Keratinocyte (primary cell): ENCODE measurements at places on chromosomes 12 and 14.

DNA sequence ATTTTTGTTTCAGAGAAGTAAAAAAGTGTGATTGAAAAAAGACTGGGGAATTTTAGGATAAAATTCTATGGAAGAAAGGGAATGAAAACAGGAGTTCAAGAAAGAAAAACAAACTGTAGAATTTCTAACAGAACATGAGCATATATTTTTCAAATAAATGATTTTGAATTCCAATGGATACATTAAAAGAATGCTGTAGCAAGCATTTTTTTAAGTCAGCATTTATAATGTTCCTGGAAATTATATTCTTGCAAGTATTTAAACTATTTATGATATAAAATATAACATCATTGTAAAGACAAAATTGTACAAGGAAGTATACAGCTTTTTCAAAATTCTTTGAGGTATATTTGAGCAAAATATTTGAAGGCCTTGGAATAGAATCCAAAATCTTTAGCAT, 450.7 kb downstream of the AEBP2 start:
- no peaks in the 10 kb centered on the region for H3K36me3 ChIP-seq
- no peak for DNase-seq
- no peak overlapping the region for H3K4me3 ChIP-seq
- H3K27me3 ChIP-seq = no peaks in the 10 kb centered on the region

- H3K4me3 ChIP-seq = no peak overlapping the region
- DNase-seq = no peak
- H3K4me1 ChIP-seq = no peaks in the 10 kb centered on the region
- no peaks in the 10 kb centered on the region for H3K36me3 ChIP-seq
Observed at GRCh38 chr12:130704606-130705005, 11.5 kb downstream of the RIMBP2 start.

- H3K27me3 ChIP-seq = no peaks in the 10 kb centered on the region
- H3K4me1 ChIP-seq = peaks cover 4% of the 10 kb centered on the region
- H3K27ac ChIP-seq = no peak overlapping the region
- no peak for DNase-seq
Observed at GRCh38 chr14:64963611-64964010, 8.5 kb downstream of the RAB15 start.

GRCh38 chr12:98954506-98954905, 309.4 kb downstream of the APAF1 start:
- H3K4me3 ChIP-seq = no peak overlapping the region
- no peak overlapping the region for H3K27ac ChIP-seq
- no peak for DNase-seq
- H3K36me3 ChIP-seq = no peaks in the 10 kb centered on the region
- H3K4me1 ChIP-seq = no peaks in the 10 kb centered on the region

GRCh38 chr14:51395361-51395849, 155.4 kb downstream of the TMX1 start:
- no peaks in the 10 kb centered on the region for H3K36me3 ChIP-seq
- H3K4me3 ChIP-seq = peak overlapping the region; percentile 9
- peaks cover 60% of the 10 kb centered on the region for H3K4me1 ChIP-seq
- no peaks in the 10 kb centered on the region for H3K27me3 ChIP-seq

- no peaks in the 10 kb centered on the region for H3K36me3 ChIP-seq
- H3K27ac ChIP-seq = no peak overlapping the region
- no peak for DNase-seq
- H3K4me3 ChIP-seq = no peak overlapping the region
Observed at GRCh38 chr12:25197608-25198007, 2.6 kb downstream of the ETFRF1 start.

GRCh38 chr14:75343911-75344310, 65.3 kb downstream of the FOS start:
- no peak overlapping the region for H3K4me3 ChIP-seq
- peaks cover 16% of the 10 kb centered on the region for H3K27me3 ChIP-seq
- no peak for DNase-seq
- H3K4me1 ChIP-seq = no peaks in the 10 kb centered on the region

DNA sequence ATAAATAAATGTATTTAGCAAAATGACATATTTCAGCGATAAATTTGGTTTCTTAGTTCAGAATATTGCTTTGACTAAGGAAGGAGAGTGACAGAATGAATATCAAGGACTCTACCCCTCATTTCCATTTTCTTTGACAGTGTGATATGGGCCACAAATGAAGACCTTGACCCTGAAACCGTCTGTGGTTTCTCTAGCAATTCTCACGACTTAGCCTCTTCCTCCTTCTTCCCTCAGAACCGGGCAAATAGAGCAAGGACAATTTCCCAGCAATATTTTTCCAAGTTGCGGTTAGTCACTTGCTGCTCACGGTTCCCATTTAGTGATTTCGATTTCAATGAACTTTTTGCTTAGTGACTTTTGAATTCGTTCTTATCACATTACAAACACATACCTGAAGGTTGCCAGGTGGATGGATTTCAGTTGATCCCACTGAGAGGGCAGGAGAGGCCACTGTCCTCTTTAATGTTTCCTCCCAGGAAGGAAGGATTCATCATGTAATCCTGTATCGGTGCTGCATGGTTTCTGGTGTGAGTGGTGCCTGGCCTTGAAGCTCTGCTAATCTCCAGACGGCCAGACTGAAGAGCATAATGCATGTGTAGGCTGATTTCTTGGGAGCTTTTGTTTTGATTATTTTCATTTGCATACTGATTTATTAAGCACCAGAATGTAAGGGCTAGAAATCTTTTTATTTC, 77.6 kb downstream of the CHST11 start:
- no peak overlapping the region for H3K27ac ChIP-seq
- DNase-seq = no peak
- no peaks in the 10 kb centered on the region for H3K27me3 ChIP-seq
- no peaks in the 10 kb centered on the region for H3K36me3 ChIP-seq

GRCh38 chr12:62762645-62763044, 172.3 kb downstream of the PPM1H start:
- H3K4me1 ChIP-seq = peaks cover 3% of the 10 kb centered on the region
- no peak overlapping the region for H3K27ac ChIP-seq
- H3K4me3 ChIP-seq = no peak overlapping the region
- no peak for DNase-seq
- no peaks in the 10 kb centered on the region for H3K27me3 ChIP-seq

DNA sequence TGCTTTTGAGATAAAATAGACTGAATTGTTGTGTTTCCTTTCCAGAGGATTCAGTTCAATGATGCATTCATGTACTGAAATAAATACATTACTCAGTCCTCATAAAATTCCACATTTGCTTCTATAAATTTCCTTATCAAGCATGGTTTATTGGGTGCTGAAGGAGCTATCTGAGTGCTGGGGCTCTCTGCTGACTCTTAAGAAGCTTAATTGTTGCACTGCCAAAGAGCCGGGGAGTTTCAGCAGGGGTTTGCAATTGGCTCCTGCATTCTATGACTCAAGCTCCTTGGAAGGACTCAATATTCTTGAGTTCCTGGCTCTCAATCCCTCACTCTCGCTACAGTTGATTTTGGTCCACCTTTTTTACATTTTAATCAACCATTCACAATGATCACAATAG, 69.8 kb upstream of the PYGL start:
- H3K36me3 ChIP-seq = no peaks in the 10 kb centered on the region
- no peak for DNase-seq
- H3K4me3 ChIP-seq = no peak overlapping the region
- no peaks in the 10 kb centered on the region for H3K4me1 ChIP-seq
- H3K27ac ChIP-seq = no peak overlapping the region

DNA sequence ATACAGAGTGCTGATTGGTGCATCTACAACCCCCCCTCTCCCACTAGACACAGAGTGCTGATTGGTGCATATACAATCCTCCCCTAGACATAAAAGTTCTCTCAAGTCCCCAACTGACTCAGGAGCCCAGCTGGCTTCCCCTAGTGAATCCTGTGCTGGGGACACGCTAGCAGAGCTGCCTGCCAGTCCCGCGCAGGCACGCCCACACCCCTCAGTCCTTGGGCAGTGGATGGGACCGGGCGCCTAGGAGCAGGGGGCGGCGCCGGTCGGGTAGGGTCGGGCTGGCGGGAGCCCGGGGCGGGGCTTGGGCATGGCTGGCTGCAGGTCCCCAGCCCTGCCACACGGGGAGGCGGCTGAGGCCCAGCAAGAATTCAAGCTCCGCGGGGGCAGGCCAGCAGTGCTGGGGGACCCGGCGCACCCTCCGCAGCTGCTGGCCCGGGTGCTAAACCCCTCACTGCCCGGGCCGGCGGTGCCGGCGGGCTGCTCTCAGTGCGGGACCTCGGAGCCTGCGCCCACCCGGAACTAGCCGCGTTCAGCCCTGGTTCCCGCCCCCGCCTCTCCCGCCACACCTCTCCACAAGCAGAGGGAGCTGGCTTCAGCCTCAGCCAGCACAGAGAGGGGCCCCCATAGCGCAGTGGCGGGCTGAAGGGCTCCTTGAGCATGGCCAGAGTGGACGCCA, 64.3 kb upstream of the DDHD1 start:
- H3K27ac ChIP-seq = no peak overlapping the region
- peaks cover 2% of the 10 kb centered on the region for H3K4me1 ChIP-seq
- no peaks in the 10 kb centered on the region for H3K27me3 ChIP-seq
- H3K36me3 ChIP-seq = no peaks in the 10 kb centered on the region

DNA sequence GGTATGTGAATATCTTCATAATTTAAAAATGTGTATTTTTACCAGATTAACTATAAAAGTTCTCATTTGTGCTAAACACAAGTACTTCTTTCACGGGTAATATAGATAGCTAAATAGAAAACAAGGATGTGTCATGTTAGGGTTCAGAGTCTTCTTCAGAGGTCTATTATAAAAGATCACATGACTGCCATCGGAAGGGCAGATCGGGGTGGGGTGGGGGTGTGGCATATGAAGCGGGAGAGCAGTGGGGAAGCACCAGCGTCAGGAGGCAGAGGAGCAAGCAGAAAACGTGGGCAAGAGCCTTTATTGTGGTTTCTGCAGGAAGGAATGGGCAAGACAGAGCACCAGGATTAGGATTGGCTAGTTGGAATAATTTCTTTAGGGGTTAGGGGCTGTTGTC, 63.7 kb upstream of the DNM1L start:
- DNase-seq = no peak

DNA sequence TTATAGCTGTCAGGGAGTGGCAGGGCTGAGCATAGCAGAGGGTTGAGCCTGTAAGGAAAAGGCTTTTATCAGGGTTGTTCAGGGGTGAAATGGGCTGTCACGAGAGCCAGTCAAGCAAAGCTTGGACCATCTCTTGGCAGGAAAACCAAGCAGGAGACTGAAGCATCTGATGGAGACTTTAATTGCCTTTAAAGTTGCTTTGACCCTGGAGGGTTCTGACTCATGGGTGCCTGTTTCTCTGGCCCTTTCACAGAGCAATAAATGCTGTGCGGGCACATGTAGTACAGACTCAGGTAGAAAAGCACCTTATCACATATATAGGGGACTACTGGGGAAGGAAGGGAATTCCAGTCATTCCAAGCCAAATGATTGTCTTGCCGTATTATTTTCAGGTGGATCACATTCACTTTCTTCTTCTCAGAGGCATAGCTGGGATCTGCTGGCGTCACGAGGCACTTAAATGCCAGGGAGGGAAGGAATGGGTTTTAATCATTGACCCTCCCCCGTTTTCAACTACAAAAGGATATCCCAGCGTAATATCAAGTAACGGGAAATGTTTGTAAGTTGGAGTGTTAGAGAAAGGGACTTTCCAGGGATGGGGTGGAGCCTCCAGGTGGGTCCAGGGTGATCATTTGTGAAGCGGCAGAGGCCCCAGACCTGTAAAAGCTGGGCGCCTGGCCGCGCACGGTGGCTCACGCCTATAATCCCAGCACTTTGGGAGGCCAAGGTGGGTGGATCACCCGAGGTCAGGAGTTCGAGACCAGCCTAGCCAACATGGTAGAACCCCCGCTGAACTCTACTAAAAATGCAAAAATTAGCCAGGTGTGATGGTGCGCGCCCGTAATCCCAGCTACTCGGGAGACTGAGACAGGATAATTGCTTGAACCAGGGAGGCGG, 34.9 kb downstream of the PLEKHD1 start:
- no peak overlapping the region for H3K4me3 ChIP-seq
- no peak overlapping the region for H3K27ac ChIP-seq
- peaks cover 5% of the 10 kb centered on the region for H3K27me3 ChIP-seq
- no peaks in the 10 kb centered on the region for H3K4me1 ChIP-seq
